Activated T-cell treated with anti-CD3 and anti-CD28 coated beads, Interleukin-2, amount 50 U/mL, for 72 hours (primary cell): ENCODE measurements at places on chromosomes 5 and 9.

DNA sequence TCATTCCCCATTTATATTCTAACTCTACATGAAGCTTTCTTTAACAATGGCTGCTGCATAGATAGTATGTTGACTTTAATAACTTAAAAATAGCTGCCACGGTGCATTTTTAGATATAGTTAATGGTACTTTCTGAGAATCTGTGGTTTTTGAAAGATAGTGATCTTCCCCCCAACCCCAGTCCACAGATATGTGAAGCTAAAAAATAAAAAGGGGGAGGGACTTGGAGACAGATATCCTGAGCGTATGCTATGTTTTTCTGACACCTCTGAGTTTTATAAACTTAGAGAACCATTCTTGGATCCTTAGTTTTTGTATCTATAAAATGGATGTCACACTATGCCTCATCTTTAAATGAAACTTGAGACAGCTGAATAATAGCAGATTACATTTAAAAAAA is 120.5 kb downstream of the SNX18 start:
- DNase-seq, result no peak
- H3K27me3 ChIP-seq, result no peaks in the 10 kb centered on the region
- H3K36me3 ChIP-seq, result no peaks in the 10 kb centered on the region
- H3K27ac ChIP-seq, result no peak overlapping the region
- no peak overlapping the region for H3K4me3 ChIP-seq

DNA sequence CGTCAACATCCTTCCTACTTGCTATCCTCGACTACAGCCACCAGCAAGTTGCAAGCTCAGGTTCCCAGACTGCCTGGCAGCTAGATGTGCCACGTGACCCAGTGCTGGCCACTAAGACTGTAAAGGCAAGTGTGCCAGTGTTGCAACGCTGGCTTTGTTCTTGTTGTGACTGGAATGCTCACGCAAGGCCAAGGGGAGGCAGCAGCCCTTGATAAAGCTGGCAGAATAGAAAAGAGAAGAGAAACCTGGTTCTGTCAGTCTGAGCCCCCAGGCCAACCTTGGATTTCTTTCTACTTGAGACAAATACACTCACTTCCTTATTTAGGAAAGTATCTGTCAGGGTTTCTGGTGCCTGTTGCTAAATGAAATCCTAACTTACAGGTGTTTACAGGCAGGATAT is 113.0 kb downstream of the KLHL3 start:
- H3K27ac ChIP-seq, result no peak overlapping the region
- H3K4me3 ChIP-seq, result no peak overlapping the region
- no peaks in the 10 kb centered on the region for H3K36me3 ChIP-seq
- H3K27me3 ChIP-seq, result no peaks in the 10 kb centered on the region
- no peak for DNase-seq

GRCh38 chr5:88690409-88691229 is 192.4 kb downstream of the MEF2C start:
- peak overlapping the region; percentile 80 for H3K4me3 ChIP-seq
- DNase-seq, result peak; percentile 71
- peaks cover 2% of the 10 kb centered on the region for H3K36me3 ChIP-seq
- H3K4me1 ChIP-seq, result peaks cover 23% of the 10 kb centered on the region

GRCh38 chr5:78563621-78564020 is 85.0 kb downstream of the LHFPL2 start:
- no peaks in the 10 kb centered on the region for H3K36me3 ChIP-seq
- H3K27me3 ChIP-seq, result peaks cover 6% of the 10 kb centered on the region
- H3K27ac ChIP-seq, result no peak overlapping the region
- no peaks in the 10 kb centered on the region for H3K4me1 ChIP-seq
- no peak overlapping the region for H3K4me3 ChIP-seq
- no peak for DNase-seq

GRCh38 chr9:132877824-132878694 is at the start of gene AK8:
TSS of gene AK8 (minus strand) at chr9:132878284. CDS start at chr9:132878255, 29 bp downstream.
- peak within 1 kb of the TSS; percentile 81 for H3K4me3 ChIP-seq
- peak within 1 kb of the TSS; percentile 79 for H3K27ac ChIP-seq
- H3K27me3 ChIP-seq, result peaks cover 6% of the 10 kb centered on the region
- peaks cover 36% of the 10 kb centered on the region for H3K4me1 ChIP-seq
- DNase-seq, result peak; percentile 86

DNA sequence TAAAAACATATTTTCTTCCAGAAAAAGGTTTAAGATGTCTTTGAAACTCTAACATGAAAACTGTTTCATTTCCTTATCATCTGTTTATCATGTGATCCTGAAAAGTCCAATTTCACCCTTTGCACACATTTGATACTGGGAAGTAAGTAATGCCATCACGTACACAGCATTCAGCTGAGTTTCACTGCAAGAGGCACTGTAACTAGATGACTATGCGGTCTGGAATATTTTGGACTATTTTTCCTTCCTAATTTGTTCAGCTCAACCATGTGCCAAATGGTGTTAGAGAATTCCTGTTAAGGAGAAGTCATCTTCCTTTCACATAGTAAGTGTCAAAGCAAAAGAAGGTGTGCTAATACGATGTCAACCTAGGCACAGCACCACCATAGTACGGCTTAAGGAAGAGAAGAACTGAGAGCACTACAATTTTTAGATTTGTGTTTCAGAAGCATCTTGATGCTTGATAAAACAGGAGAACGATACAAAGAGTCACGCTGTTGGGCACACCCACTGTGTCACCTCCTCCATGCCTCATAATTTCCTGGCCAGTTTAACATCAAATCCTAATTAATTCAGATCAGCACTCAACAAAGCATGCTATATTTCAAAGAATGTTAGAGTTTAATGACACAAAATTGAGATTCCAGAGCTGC is 77.5 kb downstream of the GNAQ start:
- no peak overlapping the region for H3K4me3 ChIP-seq
- H3K27me3 ChIP-seq, result no peaks in the 10 kb centered on the region
- H3K27ac ChIP-seq, result no peak overlapping the region
- DNase-seq, result no peak
- no peaks in the 10 kb centered on the region for H3K36me3 ChIP-seq

GRCh38 chr5:9230355-9230754 is 315.5 kb downstream of the SEMA5A start:
- DNase-seq, result no peak
- no peaks in the 10 kb centered on the region for H3K27me3 ChIP-seq
- no peak overlapping the region for H3K27ac ChIP-seq
- peaks cover 2% of the 10 kb centered on the region for H3K36me3 ChIP-seq
- H3K4me1 ChIP-seq, result no peaks in the 10 kb centered on the region

- no peaks in the 10 kb centered on the region for H3K4me1 ChIP-seq
- DNase-seq, result no peak
- no peak overlapping the region for H3K27ac ChIP-seq
Observed at GRCh38 chr5:41681840-41682239, 171.4 kb upstream of the PLCXD3 start.

- no peak overlapping the region for H3K4me3 ChIP-seq
- no peak for DNase-seq
- H3K27ac ChIP-seq, result no peak overlapping the region
Observed at GRCh38 chr5:56659971-56660370, 155.4 kb upstream of the MAP3K1 start.

DNA sequence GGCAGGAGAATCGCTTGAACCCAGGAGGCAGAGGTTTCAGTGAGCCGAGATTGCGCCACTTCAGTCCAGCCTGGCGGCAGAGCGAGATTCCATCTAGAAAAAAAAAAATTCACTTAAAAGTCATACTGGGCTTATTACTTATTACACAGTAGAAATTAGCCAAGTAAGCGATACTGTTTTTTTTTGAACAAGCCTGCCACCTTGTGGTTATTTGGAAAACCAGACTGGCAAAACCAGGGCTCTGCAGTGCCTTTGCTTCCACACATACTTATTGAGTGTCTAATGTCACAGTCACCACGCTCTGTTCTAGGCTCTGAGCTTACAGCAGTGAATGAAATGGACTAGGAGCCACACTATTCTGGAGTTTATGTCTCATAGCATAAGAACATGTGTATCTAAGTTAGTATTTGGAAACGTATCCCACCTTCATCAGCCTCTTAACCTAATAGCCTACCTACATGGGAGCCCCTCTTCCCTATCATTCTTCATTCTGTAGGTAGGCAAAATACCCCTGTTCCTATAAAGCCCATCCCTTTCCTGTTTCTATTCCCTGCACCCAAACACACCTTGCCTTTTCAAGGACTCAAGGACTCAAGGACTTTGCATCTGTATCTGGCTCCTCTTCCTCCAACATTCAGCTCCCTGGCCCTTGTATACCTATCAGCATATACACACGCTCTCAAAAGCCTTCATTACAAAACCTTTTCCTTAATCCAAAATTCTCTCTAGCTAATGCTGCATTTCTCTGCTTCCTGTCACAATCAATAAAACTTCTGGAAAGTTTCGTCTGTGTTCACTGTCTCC is 13.9 kb upstream of the BASP1 start:
- peaks cover 13% of the 10 kb centered on the region for H3K27me3 ChIP-seq
- no peak overlapping the region for H3K27ac ChIP-seq
